ENCODE measurements at places on chromosomes 11 and 22.

GRCh38 chr11:10287140-10287539 is 6.9 kb downstream of the SBF2 start:
- no peak for DNase-seq

DNA sequence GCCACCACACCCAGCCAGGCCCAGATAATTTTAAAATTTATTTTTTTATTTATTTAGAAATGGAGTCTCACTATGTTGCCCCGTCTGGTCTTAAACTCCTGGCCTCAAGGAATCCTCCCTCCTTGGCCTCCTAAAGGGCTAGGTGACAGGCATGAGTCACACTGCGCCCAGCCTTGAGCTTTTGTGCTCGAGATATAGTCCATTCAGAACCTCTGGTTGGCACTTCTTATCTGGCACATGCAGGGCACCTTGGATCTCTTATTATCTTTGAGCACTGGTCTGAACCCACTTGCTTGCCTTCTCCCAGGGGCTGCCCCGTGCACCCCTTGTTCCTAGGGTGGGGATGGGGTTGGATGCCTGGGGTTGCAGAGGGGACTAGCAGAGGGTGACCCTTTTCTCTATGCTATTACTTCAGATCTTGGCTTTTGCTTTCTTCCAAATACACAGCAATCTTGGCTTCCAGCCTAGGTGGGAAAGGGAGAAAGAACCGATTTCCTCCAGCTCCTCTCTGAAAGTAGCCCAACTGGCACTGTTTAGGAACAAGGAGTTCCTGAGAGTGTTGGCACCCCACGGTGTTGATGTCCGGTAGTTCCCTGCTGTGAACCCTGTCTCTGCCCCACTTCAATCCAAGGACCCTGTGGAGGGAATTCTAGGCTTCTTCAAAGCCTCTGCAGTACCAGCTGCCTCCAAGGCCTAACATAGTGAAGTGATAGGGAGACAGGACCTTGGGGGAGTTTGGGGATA is 1.3 kb upstream of the SLC3A2 start:
- no peak for DNase-seq

DNA sequence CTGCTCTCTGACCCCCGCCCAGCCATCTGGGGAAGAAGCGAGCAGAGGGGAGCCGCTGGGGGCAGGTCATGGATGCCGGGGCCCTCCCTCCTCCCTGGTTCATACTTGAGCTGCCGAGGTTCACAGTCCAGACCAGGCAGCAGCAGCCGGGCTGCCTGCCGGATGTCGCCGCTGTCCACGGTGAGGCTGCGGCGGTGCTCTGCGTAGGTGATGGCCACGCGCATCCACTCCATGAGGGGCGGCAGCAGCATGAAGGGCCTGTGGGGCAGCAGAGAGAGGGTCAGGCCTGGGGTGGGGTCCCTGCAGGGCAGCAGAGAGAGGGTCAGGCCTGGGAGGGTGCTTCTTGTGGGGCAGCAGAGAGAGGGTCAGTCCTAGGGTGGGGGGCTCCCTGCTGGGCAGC is 67.6 kb downstream of the NAT10 start:
- no peak for DNase-seq

DNA sequence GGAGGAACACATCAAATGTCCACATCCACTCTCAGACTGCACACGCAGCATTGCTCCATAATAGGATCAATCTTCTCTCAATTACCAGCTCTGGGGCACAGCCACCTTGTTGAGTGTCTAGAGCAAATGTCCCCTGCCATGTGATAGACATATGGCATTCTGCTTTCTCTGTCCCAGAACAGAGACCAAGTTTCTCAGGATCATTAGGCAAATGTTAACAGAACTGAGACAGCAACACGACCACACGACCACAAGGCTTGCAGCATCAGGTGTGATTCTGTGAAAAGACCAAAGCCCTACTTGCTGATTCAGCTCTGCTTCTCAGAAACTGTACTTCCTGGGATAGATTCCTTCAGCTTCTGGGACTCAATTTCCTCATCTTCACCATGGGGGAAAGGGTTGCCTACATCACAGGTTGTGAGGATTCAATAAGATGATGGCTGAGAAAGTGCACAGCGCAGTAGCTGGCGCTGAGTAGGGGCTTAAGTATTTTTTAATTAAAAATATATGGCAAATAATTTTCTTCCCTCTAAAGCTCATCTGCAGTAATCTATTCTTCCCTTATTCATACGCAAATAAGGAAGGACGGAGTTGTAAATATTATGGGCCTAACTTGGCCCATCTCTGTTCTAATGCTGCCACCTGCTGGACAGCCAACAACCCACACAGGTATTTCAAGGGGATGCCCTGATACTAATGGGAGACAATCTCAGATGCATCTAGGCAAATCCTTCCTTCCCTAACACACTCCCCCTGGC is 54.3 kb upstream of the USP47 start:
- peak; percentile 56 for DNase-seq

GRCh38 chr11:131033151-131033651 is 116.9 kb upstream of the SNX19 start:
- DNase-seq: no peak

- DNase-seq: no peak
These were observed 11.2 kb upstream of the LINC01488 start for GRCh38 chr11:69470301-69470700.

- no peak for DNase-seq
These were observed 77.2 kb downstream of the TMPRSS5 start for GRCh38 chr11:113628912-113629311.

GRCh38 chr22:46584081-46584921 is 35.9 kb upstream of the GRAMD4 start:
- DNase-seq: no peak

DNA sequence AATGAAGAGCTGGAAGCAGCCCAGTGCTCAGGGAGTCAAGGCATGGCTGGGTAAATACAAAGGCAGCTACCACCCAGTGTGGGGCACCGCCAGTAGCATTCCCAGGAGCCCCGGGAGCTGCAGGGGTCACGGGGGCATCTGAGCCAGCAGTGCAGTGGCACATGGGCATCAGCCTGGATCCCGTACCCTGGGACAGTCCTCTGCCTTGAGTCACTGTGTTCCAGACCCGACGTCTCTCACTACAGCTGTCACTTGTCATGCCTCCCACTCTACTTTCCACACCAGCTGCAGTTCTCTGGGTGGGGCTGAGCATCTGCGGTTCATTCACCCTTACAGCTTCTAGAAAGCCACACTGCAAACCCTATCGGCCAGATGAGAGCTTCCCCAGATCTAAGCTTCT is 29.6 kb downstream of the DHCR7 start:
- no peak for DNase-seq

DNA sequence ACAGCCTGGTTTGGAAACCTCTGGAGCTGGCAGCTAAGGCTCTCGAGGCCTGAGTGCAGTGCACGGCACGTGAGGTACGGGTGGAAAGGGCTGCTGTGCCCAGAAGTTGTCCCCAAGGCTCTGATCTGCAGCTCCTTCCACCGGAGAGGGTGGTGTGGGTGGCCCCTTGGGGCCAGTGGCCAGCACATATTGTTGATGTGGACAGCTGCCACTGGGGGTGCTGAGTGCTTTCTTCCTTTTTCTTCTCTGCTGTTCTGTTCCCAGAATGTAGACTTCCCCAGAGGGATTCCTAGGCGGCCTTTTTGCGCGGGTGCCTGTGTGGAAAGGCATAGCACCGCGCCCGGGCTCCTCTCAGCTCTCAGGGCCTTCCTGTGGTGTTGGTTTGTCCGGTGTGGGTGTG is 1476.5 kb downstream of the TBC1D22A start:
- DNase-seq: no peak

DNA sequence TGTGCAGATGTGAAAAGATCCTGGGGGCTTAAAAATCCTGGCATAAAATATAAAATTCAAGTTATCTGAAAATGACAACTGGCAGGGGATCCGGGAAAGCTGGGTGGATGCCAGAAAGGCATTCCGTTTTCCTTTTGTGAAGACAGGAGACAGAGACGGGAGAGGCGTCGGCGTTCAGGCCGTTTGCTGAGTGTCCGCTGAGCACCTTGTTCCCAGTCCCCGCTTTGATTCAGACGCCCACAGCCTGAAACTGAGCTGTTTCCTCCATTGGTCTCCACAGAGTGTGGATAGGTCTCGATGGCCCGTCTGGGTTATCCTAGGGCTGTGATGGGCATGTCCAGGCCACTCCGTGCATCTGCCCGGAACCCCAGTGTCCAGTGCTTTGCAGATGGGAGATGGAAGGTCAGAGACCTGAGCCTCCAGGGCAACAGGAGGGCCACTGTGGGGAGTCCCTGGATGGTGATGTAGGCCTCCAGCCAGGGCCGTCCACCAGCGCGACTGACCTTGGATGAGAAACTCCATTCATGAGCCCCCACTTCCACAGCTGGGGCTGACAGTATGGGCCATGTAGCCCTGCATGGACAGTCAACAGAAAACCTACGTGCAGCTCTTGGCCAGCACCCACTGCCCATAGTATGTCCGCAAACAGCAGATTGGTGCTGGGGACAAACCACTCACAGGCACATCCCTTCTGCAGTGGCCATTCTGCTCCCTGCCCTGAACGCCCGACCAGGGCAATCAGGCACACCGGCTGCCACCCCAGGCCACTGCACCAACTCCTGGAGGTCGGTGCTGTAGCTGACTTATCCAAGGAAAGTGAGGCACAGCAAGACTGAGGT is 11.6 kb downstream of the MRGPRF start:
- no peak for DNase-seq

DNA sequence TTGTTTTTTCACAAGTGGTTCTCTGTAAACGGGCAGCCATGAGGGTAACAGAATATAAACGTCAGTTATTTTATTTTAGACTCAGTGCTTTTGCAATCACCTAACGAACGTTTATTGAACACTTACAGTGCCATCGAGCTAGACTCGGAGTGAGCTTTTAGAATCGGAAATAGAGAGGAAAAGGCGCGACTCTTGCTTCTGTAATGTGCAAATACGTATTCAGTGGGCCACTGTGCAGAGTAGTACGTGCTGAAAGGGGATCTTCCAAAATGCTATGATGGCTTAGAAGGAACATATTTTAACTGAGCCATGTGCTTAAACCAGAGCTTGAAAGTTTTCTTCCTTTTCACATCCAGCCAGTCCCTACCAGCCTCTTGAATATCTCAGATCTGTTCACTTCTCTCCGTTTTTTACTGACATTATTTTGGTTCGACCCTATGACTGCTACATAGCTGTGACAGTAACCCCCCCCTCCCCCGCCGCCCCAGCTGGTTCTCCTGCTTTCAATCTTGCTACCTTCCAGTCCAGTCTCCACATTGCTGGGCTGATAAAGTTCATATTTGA is 468 bp downstream of the DDIAS start:
- DNase-seq: no peak

- no peak for DNase-seq
These were observed 233.0 kb downstream of the FAM76B start for GRCh38 chr11:95556342-95557163.

DNA sequence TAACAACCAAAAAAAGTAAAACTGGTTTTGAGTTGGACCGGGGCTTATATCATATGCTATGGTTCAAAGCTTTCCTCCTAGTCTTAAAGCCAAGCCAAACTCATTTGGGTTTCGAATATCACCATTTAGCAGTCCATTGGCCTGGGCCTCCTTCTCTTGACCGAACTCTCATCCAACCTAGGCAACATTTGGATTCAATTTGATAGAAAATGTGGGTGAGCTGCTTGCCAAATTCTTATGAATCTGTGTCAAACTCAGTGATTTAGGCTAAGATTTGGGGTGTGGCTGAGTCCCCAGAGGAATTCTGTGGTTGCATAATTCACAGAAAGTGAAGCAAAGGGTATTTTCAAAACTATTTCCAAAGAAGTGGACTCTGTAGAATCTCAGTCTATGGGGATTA is 83.7 kb downstream of the BLID start:
- no peak for DNase-seq

GRCh38 chr22:37070744-37071143 is 19.2 kb downstream of the KCTD17 start:
- DNase-seq: no peak

DNA sequence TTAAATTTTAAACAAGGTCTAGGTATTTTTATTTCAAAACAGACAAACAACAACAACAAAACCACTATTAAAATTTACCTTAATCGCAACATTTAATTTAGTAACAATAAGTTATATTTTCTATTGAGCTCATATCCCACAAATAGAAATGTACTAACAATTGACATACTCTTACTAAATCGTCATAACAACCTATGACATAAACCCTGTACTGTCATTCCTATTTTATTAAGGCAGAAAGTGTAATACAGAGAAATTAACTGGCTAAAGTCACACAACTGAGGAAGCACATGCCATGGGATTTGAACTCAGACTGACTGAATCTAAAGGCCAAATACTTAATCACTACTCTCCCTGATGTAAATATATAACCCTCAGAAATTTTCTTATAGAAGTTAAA is 3.0 kb downstream of the KIF18A start:
- no peak for DNase-seq

- DNase-seq: no peak
These were observed 77.7 kb downstream of the MAML2 start for GRCh38 chr11:96265220-96265737.

DNA sequence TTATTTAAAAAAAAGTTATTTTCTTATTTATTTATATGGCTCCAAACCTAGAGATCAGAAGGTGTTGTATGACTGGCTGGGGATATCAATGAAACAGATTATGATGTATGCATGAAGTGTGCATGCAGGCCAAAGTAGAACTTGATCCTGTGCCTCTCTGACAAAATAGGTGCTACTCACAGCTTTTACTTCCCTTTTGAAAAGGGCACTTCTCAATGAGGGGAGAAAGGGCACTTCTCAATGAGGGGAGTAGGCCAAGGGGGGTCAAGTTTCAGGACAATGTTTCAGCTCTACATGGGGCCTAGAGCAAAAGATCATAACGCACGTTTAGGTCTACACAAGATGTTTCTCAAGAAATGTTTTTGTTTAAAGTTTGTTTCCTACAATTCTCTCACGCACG is 397.5 kb downstream of the ETS1 start:
- DNase-seq: no peak

- no peak for DNase-seq
These were observed 98.6 kb downstream of the MUC15 start for GRCh38 chr11:26473216-26474194.

DNA sequence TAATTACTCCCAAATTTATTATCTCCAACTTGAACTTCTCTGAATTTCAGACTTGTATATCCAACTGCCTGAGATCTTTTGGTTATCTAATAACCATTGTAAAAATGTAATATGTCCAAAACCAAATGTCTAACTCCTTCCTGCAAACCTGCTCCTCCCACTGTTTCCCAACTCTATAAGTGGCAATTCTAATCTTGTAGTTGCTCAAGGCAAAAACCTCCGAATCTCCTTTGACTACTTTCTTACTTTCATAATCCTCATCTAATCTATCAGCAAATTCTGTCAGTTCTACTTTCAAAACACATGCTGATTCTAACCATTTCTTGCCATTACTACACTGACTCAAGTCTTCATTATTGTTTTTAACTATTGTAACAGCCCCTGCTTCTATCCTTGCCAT is 55.7 kb downstream of the FAM168A start:
- no peak for DNase-seq

Measured in stimulated activated CD4-positive, alpha-beta T cell treated with anti-CD3 and anti-CD28 coated beads, Interleukin-4, amount 100 ng/mL, for 48 hours (primary cell).